NK-92 treated with Interleukin-12 subunit alpha and Interleukin-12 subunit beta, amount 100 ng/mL, for 24 hours (cell line): ENCODE measurements at places on chromosomes 7 and 10.
A peak's percentile ranks its signal among the peaks of the same experiment; 100 is the strongest.

- DNase-seq, result no peak
Measured at GRCh38 chr10:95810198-95810976, 54.4 kb downstream of the ENTPD1 start.

DNA sequence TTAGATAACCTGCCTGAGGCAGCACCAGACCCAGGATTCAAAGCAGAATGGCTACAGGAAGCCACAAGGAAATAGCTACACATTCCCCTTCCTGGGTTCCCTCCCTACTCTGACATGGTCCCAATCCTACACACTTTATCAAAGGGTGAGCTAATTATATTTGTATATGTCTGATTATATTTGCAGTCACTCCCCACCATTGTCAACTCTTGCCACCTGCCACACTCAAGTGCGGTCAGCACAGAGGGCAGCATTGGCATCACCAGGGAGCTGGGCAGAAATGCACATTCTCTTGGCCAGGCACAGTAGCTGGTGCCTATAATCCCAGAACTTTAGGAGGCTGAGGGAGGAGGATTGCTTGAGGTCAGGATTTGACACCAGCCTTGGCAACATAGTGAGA lies 114.1 kb upstream of the PDLIM1 start:
- no peak for DNase-seq

DNA sequence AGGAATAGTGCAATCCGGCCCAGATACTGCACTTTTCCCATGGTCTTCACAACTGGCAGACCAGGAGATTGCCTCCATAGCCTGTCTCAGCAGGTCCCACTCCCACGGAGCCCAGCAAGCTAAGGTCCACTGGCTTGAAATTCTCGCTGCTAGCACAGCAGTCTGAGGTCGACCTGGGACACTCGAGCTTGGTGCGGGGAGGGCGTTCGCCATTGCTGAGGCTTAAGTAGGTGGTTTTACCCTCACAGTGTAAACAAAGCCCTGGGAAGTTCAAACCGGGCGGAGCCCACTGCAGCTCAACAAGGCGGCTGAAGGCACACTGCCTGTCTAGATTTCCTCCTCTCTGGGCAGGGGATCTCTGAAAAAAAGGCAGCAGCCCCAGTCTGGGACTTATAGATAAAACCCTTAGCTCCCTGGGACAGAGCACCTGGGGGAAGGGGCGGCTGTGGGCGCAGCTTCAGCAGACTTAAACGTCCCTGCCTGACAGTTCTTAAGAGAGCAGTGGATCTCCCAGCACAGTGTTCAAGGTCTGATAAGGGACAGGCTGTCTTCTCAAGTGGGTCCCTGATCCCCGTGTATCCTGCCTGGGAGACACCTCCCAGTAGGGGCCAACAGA lies 293.5 kb upstream of the GALNT17 start:
- no peak for DNase-seq

- DNase-seq, result no peak
Measured at GRCh38 chr10:9951481-9952257, 1066.0 kb upstream of the CELF2 start.

DNA sequence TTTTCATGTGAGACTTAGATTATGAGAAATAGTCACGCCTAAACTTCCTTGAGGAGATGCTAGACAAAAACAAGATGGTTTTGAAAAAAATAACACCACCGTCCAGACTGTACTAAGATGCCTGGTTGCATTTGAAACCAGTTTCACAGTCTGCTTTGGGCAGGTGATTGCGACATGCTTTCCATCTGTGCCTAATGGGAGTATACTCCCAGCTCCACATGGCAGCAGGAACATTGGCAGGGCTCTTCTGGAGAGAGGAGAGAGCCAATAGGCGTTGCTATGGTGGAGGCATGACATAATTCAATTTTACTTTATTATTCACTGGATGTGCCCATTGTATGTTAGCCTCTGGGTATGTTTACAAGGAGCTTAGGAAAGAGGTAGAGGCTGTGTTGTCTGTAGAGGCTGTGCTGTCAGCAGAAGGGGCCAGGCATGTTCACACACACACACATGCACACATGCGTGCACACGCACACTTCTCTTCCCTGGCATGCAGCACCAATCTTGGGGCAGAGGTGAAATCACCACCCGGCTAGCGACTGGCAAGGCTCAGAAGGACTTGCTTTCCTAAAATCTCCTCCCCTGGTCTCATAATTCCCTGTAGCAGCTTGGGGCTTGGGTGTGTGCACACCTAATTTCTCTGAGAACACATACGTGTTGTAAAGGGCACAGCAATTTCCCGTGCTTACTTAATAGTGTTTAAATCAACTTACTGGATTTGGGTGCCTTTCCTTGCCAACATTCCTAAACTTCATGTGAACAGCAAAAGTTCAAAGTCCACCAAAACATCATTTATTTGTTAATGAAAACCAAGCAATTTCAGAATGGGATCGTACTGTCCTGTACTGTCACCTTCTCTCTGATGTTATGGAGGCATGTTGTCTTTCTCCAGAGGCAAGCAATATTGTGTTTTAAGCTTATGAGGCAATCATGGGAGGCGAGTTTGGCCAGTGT lies 162.1 kb downstream of the TCF7L2 start:
- no peak for DNase-seq

- DNase-seq, result no peak
Measured at GRCh38 chr7:29248713-29249382, 54.3 kb downstream of the CHN2 start.

DNA sequence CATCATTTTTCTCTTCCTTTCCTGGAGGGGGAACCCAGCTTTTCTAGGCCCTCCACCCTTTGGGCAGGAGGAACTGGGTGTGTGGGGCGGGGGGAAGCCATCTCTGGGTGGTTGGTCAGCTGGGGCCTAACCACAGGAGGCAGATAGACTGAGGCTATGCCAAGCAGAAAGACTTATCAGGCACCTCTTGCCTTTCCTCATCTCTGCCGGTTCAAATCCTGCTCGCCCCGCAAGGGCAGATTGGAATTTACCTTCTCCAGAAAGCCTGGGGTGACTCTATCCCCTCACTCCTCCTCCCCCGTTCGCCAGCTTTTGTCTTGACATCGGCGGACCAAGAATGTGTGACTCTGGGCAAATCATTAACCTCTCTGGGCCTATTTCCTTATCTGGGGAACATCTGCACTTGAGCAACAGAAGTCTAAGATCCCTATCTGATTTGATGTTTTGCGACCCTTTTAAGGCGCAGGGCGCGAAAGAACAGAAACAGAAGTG lies 584 bp upstream of the GARS1 start:
- DNase-seq, result peak; percentile 14

- no peak for DNase-seq
Measured at GRCh38 chr7:13044309-13044708, 356.9 kb downstream of the ARL4A start.

DNA sequence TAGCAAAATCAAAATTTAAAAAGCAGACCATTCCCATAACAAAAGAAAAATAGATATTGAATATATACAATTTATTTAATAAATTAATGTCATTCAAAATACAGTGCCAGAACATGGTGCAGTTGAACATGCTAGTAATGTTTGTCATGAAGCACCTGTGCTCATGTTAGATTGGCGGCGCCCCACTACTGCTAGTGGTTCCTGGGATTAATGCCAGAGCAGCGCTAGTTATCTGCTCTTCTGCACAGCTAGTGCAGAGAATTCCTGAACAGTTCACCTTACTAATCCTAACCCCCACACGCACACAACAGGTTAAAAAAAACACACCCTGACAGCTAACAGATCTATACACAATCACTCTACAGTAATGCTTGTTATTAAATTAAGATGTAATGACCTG lies 23.4 kb downstream of the KBTBD2 start:
- DNase-seq, result no peak

GRCh38 chr10:7400068-7400715 lies 10.6 kb downstream of the SFMBT2 start:
- DNase-seq, result no peak

DNA sequence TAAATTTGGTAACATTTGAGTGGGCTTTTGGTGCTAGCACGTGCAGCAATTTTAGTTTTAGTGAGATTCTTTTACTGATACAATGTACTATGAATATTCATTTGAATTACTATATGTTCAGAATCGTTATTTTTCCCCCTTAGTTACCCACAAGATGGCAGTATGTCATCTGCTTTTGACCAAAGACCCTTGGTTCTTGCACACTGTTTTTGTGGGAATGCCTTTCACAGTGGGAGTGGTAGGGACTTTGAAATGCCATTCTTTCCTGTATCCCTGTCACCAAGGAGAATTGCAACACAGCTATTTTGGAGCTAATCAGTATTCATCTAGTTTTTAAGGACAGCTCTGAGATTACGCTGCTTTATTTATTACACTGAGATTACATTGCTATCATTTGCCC lies 40.6 kb downstream of the SEC23IP start:
- no peak for DNase-seq

DNA sequence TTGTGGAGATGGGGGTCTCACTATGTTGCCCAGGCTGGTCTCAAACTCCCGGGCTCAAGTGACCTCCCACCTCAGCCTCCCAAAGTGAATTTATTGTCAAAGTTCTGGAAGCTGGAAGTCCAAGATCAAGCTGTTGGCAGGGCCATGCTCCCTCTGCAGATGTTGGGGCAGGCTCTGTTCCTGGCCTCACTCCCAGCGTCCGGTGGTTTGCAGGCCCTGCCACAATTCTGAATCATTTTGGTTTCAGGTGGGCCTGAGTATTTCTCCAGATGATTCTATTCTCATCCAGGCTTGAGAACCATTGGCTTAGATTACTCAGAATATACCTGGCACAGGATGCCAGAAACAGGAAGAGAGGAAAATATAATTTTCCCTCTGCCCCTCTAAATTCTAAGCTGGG lies 737.4 kb downstream of the TNS3 start:
- DNase-seq, result no peak

DNA sequence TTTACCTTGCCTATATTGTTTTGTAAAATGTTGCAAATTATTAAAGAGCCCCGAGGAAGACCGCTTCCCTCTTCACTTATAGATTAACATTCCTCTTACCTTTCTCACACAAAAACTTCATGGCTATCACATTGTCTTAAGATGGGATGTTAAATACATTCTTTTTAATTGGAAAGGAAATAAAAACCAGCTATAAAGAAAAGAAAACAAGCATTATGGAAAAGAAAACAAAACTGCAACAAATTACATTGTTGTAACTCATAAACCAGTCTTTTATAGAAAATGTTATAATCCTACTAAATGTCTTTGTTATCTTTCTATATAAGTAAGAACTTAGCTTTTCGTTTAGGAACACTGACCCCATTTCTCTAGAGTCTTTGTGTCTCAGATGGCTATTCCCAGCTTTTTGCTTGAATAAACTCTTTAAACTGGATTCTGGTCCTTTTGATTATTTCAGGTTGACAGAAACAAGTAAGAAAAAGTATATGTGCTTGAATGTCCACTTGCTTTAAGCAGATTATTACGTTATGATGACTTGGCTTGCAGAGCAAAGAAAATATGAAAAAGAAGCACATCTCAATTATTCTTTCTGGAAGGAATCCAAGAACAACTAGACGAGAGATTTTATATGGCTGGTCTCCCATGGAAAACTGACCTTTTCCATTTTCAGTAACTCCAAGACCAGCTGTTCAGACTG lies 128.2 kb downstream of the AKR1D1 start:
- no peak for DNase-seq

GRCh38 chr10:99941942-99942820 lies 67.6 kb downstream of the DNMBP start:
- DNase-seq, result no peak

- DNase-seq, result no peak
Measured at GRCh38 chr7:50554431-50555322, 10.5 kb downstream of the DDC start.

GRCh38 chr7:38506756-38507155 lies 124.4 kb downstream of the AMPH start:
- no peak for DNase-seq

GRCh38 chr10:32960022-32960421 lies 2.0 kb upstream of the ITGB1 start:
- no peak for DNase-seq

- no peak for DNase-seq
Measured at GRCh38 chr10:80158598-80159127, 26.1 kb downstream of the PLAC9 start.
